CD8-positive, alpha-beta T cell (primary cell): ENCODE measurements at places on chromosomes 1 and 21.

DNA sequence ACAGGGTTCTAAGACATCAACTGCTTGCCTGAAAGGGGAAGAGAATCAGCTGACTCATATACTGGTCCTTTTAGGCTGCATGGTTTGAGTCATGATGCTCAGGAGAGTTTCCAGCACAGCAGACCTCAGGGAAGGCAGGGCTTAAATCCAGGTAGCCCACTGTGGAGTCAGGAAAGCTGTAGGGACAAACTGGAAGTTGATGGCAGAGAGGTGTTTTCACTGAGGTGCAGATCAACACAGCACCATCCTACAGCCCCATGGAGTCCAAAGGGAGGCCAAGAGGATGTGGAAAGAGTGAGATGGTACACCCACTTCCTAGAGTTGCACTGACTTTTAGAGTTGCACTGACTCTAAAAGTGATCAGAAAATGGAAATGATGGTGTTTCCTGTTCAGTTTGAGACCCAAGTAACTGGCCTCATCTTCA, 252.4 kb upstream of the DUSP10 start:
- no peak for DNase-seq

DNA sequence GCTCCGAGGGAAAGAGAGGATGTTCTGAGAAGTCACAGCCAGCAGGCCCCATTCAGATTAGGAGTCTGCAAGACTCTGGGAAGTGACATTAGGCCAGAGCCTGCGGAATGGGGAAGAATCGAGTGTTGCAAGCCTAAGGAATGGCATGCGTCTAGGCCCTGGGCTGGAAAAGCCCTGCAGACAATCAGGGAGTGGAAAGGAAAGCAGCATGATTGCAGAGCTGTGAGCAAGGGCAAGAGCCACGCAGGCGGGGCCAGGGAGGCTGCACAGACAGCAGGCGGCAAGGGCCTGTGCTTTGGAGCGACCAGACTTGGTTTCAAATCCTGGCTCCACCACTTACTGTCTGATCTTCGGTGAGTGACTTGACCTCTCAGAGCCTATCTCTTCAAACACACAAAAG, 118.2 kb downstream of the RRAGC start:
- DNase-seq: no peak

GRCh38 chr1:8641377-8641997, 176.0 kb downstream of the RERE start:
- DNase-seq: no peak

- no peak for DNase-seq
These were observed 82.3 kb downstream of the PGM1 start for GRCh38 chr1:63675420-63675931.

DNA sequence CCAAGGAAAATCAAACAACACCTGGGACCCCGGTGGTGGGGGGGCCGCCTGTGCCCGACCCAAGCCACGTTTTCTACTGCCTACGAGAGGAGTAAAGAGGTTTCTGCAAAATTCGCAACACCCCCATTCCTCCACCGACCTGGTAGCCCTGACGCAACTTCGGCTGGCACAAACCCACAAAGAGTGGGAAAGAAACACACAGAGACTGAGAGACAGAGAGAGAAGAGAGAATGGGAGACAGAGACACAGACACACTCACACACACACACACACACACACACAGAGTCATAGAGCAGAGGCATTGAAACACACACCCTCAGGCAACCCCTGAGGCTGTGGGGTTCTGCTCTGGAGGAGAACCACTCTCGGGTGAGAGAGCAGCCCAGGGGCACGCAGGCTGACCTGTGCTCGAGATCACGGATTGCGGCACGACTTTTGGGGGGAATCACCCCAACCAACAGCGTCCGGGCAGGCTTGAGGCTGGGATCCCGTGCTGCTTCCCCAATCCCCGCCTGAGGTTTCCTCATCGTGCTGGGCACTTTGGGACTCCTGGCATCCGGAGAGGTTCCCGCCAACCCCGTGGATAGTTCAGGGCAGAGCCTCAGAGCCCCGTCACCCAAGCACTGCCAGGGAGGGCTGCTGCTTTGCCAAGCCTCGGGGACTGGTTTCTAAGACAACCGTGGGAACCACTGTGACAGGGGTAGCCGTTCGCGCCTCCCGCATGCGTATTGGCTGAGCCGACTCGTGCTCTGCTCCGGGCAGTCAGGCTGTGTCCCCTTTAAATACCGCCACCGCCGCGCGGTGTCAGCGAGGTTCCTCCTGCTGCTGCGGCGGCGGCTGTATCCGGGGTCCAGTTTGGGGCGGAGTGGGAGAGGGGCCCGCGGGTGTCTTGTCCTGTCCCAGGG, 682.4 kb upstream of the TPTE start:
- no peak for DNase-seq

DNA sequence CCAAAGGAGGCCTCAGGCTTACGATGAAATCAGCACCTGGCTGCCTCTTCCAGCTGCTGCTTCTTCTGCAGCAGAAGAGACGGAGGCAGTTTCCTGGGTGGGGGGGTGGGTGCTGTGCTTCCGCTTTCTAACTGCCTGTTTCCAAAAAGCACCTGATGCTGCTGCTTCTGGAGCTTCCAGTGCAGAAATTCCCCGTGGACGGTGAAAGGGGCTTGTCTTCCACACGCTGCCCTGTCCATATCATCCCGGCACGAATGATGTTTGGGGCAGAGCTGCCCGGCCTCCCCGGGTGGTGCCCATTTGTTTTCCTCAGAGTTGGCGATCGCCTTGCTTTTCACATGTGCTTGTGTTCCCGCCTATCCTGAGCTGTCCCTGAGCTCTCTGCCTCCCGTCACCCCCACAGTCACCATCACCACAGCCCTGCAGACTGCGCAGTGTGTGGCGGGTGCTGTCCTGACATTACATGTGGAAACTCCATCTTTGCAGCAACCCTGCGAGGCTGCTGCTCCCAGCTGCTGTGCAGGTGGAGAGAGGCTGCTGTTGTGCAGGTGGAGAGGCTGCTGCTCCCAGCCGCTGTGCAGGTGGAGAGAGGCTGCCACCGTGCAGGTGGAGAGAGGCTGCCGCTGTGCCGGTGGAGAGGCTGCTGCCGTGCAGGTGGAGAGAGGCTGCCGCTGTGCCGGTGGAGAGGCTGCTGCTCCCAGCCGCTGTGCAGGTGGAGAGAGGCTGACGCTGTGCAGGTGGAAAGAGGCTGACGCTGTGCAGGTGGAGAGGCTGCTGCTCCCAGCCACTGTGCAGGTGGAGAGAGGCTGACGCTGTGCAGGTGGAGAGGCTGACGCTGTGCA, 1.8 kb downstream of the TTLL10 start:
- DNase-seq: no peak

DNA sequence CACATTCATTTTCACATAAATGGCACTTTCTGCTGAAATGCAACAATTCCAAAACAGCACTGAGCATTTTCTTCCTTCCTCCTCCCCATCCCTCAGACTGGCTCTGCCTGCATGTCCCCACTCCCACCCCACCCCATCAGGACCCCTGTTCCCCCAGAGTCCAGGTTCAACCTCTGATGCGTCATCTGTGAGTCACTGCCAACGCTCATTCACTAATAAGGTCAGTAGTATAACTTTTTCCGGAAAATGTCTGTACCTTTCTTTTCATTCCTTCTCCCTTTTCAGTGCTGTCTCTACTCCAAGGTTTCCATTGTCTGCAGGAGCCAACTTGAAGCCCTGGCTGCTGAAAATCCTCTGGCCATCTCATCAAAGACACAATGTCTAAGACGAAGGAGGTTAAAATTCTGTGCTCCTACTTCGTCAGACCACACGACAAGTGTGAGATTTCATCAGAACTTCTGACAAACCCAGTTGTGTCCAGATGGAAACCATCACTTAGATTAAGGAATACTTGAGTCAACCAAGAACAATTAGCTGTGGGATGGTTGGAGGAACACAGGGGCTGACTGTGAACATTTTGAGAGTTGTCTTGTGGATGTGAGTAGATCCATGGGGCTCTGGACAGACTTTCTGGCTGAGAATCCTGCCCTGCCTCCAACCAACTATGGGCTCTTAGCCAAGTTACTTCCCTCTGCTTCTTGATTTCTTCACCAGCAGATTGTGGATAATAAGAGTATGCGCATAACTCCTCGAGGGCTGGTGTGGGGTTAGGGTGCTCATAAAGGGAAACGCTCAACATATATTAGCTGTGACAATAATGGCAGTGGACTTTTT, 35.6 kb upstream of the UTS2 start:
- no peak for DNase-seq

DNA sequence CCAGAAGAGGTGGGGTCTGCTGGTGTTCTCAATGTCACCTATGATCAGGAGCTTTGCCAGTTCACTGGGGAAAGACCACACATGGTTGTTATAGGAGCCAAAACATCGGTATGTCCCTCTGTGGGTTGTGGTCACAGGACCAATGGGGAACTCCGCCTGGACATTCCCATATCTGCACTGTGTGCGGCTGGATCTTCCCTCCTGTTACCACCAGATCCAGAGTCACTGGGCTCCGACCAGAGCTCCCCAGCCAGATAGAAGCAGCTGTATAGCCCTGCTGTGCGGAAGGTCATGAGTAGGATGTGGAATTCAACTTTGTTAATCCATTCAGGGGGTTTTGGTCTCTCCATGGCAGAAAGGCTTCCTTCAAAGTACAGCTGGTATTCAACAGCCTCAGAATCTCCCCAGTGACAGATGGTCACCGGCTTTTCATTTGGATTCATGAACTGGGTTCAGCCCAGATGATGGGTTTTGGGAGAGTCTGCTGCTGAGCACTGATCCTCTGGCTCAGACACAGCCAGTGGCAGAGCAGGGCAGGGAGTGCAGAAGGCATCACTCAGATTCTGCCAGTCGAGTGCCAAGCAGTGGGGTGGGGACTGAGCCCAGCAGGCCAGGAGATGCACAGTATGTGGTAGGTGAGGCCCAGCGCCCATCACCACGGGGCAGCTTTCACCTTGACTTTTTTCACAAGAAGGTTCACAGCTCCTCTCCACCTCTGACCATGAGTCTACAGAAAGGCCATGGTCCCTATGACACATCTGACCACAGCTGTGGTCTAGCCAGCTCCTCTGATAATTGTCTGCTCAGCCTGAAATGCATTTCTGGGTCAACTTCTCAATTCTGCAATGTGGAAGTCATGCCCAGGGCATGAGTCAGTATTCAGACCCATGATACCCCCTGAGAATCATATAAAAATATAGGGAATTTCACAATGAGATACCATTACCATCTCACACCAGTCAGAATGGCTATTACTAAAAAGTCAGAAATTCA, 2.9 kb upstream of the SHCBP1L start:
- no peak for DNase-seq

DNA sequence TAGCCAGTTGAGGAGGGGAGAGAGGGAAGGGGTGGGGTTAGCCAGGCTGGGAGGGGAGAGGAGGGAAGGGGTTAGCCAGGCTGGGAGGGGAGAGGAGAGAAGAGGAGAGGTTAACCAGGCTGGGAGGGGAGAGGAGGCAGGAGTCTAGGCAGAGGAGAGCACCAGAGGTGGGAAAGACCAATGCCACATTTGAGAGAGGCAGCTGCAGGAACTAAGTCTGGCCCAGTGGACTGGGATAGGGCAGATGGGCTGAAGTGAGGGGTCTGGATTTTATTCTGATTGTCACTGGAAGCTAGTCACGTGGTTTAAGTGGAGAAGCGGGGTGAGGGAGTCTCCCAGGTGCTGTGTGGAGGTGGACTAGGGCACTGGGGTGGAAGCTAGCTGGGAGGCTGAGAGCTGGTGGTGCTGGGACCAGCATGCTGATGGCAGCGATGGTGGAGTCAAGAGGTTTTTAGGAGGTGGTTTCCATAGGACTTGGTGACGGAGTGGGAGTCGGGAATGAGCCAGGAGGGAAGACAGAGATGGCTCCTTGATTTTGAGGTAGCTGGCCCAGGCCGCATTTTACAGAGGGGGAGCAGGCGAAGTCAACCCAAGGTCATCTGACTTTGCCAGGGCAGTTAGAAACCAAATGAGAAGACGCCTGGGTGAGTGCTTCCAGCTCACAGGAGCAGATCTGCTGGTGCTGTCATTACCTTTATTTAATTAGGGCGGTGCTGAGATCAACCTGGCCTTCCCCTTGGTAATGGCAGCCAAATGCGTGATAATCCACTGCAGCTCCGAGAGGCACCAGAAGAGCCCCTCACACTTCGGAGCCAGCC, 42.8 kb downstream of the DISP3 start:
- DNase-seq: no peak

DNA sequence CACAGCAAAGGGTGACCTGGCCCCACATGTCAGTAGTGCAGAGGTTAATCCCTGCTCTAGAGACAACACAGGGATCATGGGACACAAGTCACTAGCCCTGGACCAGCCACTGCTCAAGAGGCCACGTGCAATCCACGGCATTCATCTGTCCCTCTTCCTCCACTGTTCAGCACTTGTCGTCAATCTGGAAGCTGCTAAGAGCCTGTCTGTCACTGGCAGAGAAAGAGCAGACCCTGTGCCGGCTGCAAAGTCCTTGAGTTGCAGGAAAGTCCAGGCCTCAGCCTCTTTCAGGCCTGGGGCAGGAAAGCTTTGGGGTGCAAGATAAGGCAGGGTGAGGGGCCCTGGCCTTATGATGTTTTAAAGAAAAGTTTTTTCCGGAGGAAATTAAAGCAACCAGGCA, 16.7 kb downstream of the CELA2B start:
- no peak for DNase-seq

DNA sequence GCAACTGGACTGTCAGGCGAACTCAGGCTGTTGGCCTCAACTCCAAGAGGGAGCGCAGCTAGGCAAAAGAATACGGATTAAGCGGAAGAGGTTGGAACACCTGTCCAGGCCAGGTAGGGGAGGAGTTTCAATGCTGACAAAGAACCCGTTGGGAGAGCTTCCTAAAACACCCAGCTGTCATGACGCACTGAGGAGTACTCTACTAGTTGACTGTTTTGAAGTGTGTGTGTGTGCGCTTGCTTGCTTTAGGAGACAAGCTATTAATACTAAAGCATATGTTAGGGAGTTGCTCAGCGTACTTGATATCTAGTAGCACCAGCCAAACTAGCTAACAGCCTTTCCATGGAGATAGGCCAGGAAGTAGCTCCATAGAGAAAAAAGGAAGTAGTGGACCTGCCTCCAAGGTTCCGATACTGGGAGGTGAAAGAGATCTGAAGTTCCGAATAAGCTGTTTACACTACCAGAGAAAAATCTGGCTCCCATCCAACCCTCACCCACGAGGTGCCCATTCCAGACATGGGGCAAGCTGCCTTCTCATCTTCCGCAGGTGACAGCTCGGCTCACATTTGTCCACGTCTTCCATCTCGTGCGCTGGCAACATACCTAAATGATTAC, 974 bp upstream of the FNBP1L start:
- no peak for DNase-seq

GRCh38 chr21:39345440-39345839, 3.4 kb downstream of the HMGN1 start:
- DNase-seq: no peak

- DNase-seq: no peak
These were observed 989.8 kb upstream of the B3GALT2 start for GRCh38 chr1:194176212-194176611.

- DNase-seq: no peak
These were observed 329.3 kb upstream of the NR5A2 start for GRCh38 chr1:199698222-199698621.

- DNase-seq: no peak
These were observed 9.2 kb downstream of the PRKAA2 start for GRCh38 chr1:56654126-56654923.

- DNase-seq: no peak
These were observed 12.5 kb upstream of the SPATC1L start for GRCh38 chr21:46196733-46197132.

DNA sequence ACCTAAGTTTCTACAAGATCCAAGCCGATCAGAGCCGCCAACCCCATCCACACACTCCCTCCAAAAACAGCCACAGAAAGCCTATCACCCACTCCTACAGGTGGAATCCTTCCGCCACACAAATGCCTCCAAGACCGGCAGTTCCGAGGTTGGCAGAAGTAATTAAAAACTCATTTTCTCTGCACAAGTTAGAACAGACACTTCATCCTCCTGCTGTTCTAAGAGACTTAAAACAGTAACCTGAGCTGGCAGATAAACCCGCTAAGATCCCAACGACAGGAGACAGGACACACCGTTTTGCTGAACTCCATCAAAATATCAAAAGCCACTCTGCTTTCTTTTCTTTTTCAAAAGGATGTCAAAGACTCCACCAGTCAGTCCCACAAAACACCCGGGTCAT, 2.8 kb downstream of the SSBP3 start:
- no peak for DNase-seq
